ENCODE measurements at places on chromosomes 2 and 18.

- DNase-seq, result no peak
Observed at GRCh38 chr2:190441564-190441963, 33.4 kb downstream of the MFSD6 start.

DNA sequence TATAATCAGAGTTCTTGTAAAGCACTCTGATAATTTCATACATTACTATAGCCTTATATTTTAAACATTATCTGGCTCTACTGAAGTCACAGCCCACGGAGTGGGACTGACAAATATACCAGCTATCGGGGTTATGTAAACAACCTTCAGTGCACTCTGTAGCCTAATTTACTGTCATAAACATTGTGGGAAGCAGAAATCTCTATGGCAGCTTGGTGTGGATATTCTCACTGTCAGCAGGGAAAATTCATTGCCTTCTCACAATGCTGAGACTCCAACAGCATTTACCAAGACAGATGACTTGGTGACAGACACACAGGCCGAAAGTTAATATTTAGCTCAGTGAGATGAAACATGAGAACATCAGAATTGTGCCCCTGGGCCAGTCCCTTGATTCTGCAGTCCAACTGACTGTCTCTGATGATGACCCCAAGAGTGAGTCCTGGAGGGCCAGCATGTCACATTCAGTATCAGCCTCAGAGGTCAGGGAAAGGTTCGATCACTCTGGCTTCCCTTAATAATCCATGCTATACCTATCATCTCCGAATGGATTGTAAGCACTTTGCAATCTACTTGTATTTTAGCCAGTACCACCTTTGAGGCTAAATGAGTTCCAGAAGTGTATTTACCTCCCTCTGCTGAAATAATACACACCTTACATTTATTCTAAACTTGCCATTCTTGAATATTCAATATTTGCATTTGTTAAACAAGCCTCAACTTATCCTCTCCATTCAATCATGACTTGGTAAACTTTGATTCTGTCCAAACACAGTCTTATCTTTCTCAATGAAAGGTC, 146.2 kb upstream of the OSR1 start:
- no peak for DNase-seq

GRCh38 chr18:8460748-8461147, 148.5 kb upstream of the RAB12 start:
- no peak for DNase-seq

DNA sequence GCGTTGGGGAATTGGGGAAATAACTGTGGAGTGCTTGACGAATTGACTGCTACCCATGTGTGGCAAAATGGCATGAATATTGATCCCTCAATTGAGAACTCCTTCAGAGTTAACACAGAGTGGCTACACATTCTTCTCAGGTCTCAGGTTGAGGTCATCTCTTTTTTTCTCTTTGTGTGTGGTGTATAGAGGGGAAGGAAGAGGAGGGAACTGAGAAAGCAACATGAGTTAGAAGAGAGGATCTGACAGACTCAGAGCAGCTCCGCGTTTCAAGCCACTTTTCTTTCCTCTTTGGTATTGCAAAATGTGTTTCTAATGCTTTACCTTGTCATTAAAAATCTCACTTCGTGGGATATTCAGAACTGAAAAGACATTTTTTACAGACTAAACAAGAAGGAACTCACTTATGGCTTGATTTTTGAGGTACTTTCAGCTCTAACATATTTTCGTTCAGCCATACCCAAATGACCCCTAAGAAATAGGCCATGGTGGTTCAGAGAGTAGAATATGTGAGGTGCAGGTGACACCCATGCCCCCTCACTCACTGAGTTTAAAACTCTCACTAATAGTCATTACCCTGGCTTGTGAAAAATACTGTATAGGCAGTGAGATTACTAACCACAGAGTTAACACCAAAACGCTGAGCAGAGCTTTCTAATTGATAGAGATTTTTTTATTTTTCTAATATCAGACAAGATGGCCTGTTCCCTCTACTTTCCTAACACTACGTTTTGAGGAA, 22.5 kb downstream of the STAT4 start:
- no peak for DNase-seq

GRCh38 chr18:58401191-58401590, 227.7 kb downstream of the ALPK2 start:
- no peak for DNase-seq

- no peak for DNase-seq
Observed at GRCh38 chr2:55672630-55673029, 21.0 kb downstream of the PNPT1 start.

DNA sequence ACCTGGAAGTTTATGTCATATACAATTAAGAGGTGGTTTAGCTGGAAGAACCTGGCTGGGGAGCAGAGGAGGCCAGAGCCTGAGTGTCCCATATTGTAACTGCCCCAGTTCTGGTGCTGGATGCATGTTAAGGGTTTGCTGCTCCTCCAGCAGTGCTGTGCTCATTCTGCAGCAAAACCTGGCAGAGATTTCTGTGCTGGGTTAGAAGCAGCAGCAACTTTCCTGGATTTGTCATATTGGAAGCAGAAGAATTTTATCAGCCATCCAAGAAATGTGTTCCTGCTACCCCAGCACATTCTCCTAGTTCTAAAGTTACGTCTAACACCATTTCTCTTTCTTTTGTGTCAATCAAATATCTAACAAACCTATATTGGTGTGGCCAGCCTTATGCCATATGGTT, 284.1 kb downstream of the TDRD15 start:
- DNase-seq, result no peak

DNA sequence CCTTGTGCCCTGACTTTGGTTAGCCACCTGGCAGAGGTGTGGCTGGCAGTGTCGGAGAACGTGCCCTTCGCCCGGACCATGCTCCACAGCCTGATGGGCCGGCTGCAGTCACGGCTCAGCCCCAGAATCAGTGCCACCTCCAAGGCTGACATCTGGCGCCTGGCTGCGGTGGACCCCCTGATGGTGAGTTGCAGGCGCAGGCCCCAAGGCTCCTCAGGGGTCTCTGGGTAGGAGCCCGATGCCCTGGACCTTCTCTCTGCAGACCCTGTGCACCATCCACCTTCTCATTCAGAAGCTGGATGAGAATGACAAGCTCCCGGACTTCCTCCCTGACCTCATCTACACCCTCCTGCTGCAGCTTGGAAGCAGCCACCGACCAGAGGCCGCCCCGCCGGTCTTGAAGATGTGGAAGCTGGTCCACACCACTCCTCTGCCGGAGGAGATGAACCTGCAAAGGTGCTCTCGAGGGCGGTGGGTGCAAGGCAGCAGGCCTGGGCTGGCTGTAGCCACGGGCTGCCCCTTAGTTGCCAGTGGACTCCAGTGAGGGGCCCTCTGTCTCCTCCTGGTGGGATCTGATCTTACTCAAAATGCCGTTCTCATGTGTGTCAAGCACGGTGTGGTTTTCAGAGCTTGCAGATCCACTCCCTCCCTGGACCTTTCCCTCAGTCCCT, 32.1 kb downstream of the HJURP start:
- DNase-seq, result no peak

- DNase-seq, result no peak
Observed at GRCh38 chr2:2703762-2704427, 372.8 kb upstream of the MYT1L start.

GRCh38 chr2:181814057-181814491, 77.5 kb upstream of the ITPRID2 start:
- DNase-seq, result peak; percentile 70

- DNase-seq, result no peak
Observed at GRCh38 chr2:142883526-142883925, 6.1 kb downstream of the KYNU start.

DNA sequence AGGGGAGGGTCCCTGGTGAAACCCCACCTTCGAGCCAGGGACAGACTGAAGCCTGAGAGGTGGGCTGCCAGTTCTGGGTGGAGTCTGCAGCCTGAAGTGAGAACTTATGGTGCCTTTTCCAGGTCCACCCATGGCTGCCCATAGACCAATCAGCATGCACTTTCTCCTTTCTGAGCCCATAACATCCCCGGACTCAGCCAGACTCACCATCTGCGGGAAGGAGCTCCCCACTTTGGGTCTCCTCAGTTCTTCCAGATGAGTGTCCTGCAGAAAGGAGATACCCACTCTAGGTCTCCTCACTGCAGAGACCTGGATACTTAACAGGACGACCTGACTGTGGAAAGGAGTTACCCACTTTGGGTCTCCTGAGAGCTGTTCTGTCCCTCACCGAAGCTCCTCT, 1673.4 kb upstream of the TMEFF2 start:
- DNase-seq, result no peak

- DNase-seq, result no peak
Observed at GRCh38 chr2:45166229-45166890, 157.1 kb upstream of the SIX2 start.

DNA sequence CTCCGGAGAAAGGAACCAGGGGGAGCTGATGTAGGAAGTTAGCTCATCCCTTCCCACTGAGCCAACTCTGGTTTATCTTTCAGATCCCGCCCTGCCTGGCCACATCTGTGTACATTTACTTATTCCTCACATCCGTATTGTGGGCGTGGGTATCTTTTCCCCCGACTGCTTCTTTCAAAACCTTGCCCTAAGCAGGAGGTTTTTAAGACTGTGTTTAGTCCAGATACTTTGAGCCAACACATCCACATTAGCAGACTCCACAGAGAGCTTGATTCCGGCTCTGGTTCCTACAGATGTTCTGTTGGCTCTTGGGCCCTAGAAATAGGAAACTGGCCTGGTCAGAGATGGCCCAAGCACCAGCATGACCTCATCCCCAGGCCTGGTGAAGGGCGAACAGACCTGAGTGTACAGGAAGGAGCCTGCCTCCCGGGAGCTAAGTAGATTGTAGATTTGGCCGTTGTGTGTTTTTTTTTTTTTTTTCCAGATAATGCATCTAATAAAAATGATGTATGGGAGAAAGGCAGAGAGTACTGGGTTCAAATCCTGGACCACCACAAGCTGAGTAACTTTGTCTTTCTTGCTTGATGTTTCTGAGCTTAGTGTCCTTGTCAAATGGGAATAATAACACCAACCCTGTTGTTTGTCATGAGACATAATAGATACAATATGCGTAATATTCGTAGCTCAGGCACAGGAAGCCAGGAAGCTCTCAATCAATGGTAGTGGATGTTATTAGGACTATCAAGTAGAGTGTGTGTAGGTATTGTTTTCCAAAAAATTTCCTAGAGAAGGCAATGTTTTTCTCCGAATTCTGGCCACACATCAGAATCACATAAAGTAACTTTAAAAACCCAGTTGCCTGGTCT, 92.3 kb downstream of the PRKCE start:
- peak; percentile 67 for DNase-seq

DNA sequence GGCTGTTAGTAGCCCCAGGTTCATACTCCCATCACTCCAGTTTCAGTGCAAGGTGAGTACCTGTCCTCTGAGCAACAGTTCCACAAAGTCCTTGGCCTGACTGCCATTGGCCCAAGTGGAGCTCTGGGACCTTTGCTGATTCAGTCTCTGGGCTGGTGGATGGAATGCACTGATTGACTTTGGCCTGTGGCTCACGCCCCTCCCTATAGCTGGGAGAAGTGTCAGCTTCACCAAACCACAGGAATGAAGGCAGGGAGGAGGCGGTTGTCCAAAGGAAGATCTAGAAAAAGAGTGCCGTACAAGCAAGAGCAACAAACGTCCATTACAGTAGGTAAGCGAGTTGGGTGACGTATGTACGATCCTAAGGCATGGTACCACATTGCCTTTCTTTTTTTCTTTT, 34.0 kb downstream of the QPCT start:
- DNase-seq, result peak; percentile 73

- DNase-seq, result no peak
Observed at GRCh38 chr18:35029770-35030169, 11.4 kb upstream of the MAPRE2 start.

DNA sequence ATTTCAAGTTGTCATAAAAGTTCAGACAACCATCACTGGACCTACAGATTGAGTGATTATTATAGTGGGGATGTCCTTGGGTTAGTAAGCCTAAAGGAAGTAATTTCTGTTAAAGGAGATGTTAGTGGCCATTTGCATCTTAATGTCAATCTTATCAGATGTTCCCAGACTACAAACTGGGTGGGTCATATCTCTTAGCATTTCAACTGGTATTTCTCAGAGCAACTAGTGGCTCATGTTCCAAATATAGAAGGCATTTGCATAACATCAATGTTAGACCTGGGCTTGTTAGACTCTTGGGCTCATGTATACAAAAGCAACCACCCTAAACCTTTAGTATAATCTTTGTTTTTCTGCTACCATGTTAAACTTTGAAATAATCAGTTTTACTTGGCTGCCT, 17.9 kb downstream of the PLEKHA3 start:
- DNase-seq, result no peak

DNA sequence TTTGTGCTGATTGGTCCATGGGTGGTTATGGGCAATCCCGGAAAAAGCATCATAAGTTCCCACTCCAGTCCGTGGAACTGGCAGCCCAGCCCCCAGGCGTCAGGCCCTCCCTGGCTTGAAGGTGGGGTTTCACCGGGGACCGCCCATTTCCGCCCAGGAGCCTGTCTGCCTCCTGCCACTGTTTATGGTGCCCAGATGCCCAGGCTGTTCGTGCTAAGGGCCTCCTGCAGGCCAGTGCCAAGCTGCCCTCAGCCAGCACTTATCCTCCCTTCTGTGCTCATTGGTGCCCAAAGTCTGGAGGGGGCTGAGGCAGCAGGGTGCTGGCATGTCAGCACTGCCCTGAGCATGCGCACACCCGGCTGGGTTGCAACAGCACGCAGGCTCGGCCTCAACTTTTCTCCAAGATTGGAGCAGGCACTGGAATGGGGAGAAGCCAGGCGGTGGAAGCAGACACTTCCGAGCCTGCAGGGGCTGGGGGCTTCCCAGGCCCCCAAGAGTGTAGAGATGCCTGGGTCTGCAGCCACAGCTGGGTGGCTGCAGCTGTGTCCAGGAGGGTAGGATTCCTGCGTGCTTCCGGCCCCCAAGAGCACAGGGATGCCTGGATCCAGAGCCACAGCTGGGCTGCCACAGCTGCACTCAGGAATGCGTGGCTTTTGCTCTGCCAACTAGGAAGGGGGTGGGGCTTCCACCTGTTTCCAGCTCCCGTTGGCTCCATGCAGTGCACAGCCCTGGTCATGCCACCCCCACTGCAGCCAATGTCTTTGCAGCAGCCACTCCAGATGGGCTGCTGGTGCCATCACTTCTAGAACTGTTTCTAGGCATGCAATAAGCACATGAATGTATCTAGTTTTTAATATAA, 74.0 kb downstream of the AGPS start:
- DNase-seq, result no peak

DNA sequence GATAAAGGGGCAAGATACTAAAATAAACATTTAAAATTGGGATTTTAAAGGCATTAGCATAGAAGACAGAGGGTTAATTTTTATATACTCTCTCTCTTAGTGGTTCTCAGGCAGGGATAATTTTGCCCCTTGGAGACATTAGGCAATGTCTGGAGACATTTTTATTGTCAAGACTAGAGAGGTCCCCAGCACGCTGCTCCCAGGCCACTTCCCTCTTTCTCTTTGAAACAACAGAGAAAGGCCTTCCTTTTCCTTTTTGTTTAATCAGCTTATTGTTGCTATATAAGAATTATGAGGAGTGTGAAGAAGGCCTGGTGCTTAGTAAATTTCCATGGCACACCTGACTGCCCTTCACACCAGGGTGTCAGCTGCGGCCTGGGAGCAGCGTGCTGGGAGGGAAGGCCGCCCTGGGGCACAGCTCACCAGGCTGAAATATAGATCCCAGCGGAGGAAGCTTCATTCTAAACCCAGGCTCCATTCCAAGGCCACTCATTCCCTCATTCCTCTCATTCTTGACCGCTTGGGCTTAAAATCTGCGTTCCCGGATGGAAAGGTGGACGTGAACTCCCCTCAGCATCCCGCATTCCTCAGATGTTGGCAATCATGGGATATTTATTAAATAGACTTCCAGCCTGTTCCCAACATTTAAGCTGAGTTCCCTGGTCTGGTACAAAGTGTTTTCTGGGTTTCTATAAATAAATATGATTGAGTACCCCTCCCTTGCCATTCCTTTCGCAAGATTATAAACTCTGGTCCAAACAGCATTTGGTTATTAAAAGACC, 22.5 kb downstream of the SLC14A2 start:
- DNase-seq, result no peak
